GM13977 (cell line): ENCODE measurements at places on chromosomes 3 and 15.

- DNase-seq: peak; percentile 45
Observed at GRCh38 chr3:43997788-43998369, 243.8 kb upstream of the TOPAZ1 start.

- DNase-seq: no peak
Observed at GRCh38 chr3:16279010-16279801, 14.2 kb downstream of the OXNAD1 start.

DNA sequence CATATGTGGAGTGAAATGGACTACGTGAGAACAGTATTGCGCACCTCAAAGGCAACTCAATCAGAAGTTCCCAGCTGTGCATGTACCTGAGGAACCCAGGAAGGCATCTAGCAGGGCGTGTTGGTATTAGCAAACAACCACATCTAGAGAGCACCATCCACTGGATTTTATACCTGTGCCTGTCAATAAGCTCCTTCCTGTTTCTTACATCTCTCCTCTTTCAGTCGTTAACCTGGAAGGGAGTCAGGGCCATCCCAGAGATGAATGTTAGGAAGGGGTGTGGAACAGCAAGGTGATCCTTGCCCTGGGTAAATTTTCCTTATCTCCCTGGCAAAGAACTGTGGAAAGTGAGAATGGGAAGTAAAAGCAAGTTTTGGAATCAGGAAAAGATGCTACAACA is 29.6 kb upstream of the CHMP2B start:
- no peak for DNase-seq

GRCh38 chr3:56064684-56065083 is 403.6 kb downstream of the ERC2 start:
- DNase-seq: no peak

DNA sequence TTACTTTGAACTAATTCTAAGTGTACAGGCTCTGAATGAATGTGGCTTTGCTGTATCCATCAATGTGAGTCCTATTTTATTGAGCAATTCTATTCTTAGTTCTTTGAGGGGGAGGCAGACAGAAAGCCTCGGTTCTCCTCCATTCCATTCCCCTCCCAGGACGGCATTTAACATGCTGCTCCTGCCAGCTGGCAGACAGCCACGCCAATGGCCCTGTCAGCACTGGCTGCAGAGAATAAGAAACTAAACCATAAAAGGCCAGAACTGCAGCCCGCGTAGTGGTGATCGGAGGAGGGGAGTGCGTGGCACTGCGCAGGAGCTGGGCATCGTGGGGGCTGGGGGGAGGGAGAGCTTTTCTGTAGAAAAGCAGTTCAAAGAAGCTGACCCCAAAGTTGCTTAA is 76.0 kb upstream of the HACD2 start:
- DNase-seq: no peak

DNA sequence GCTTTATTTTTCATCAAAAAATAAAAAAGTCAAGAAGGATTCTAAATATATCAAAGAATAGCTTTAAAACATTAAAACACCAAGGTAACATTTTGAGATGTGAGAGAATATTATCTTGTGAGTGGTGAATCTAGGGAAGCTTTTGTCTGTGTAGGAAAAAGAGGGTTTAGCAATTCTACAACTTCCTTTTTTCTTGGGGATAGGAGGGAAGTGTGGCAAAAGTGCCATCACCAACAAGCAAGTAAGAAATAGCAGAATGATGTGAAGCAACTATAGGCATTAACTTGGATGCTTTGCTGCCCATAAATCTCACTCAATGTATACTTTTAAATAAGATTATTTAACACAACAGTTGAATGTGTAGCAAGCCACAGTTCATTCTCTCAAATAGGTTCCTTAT is 57.8 kb upstream of the SUCLG2 start:
- DNase-seq: no peak

- no peak for DNase-seq
Observed at GRCh38 chr15:88529021-88529630, 17.4 kb downstream of the DET1 start.

DNA sequence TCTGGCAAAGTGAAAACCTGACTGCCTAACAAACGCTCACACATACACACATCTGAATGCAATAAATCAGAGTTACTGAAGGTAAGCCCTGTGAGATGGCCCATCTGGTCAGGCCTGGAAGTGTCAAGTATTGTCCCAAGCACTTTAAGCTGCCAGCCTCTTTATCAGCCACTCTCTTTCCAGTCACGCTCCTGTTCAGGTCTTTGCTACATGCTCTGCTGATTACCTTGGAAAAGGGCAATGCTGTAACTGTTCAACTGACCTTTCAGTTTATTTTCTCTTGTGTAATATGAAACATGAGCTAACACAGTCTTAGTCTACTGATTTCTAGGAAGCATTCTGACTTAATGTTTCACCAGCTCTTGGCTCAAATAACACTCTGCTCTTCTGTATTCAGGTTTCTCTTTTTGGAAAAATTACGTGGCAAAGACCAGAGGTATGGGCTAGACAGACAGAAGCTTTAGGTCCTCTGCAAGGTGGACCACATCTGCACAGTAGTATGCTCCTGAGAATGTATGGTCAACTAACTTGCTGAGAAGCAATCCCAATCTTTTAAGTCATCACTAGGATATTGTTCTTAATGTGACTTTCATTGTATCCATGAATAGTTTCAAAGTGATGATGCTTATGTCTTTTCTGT is 44.5 kb downstream of the GBE1 start:
- DNase-seq: no peak

GRCh38 chr15:68695061-68695595 is 116.3 kb downstream of the CORO2B start:
- no peak for DNase-seq

GRCh38 chr3:43862992-43863805 is 172.5 kb downstream of the ABHD5 start:
- DNase-seq: no peak

DNA sequence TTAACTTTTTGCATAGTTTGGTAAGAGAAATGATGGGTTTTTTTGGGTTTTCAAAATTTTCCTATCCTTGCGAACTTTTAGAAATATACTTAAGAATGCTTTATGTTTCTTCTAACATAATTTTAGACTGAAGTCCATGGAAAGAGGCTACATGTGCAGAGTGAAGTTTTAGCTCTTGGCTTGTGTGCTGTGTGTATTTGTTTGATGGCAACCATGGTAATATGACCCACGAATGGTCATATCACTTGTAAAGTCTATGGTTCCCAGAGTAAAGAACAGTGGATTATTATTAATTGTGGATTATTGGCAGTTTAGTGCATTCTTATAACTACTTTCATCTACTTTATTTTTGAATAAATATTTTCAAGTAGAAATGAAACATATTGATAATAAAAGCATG is 124.0 kb upstream of the GOLGA6L4 start:
- no peak for DNase-seq

DNA sequence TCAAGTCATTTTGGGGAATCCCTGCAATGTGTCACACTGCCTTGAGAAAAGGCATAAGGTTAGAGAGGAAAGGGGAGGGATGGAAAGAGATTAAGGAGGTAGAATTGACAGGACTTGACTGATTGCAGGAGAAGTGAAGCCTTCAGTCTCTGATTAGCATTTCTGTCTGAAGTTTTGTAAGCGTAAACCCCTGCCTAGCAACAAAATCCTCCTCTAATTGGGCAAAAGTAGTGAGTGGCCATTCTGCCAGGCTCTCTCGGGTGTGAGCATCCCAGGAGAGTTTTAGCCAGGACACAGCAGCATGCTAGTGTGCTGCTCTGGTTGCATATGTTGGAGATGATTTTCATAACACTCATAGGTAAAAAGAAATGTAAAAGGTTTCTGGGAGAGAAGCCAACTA is 117.0 kb upstream of the MRPL3 start:
- DNase-seq: no peak

DNA sequence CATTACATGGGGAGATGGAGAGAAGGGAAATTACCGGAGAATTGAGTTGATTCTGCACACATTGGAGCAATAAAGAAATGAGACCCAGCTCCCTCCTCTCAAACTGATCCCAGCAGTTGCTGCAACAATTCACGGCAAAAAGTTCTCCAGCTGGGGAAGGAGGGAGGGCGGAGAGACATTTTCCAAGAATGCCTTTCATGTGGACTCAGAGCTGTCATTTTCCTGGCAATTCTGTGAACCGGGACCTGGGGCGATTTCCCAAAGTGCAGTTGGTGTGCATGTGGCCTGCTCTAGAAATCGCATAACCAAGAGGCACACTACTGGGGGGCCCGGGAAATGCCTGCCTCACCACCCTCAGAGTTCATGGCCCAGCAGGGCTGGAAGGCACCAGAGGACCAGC is 48.7 kb upstream of the IREB2 start:
- DNase-seq: no peak

- no peak for DNase-seq
Observed at GRCh38 chr3:144317961-144318360, 346.3 kb downstream of the DIPK2A start.

DNA sequence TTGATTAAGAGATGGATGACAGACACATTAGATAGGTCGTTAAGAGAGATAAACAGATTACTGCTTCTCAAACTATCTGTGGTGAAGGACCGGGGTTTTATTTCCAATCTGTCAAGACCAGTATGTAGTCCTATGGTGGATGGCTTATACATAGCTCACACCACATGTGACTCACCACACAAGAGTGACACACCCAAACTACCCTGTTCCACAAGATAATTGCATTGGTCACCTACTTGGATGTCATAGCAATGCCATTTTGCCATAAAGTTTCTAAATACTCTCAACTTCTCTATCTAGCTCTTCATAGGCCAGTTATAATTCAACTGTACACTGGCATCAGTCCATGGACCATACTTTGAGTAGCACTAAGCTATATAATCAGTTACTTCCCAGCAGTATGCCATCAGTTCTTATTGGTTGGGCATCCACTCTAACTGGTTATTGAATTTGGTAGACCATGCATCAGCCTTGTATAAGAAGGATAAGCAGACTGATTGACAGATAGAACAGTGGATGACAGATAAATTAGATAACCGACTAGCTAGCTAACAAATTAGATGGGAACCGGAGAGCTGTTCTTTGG is 11.6 kb downstream of the WWTR1 start:
- no peak for DNase-seq

DNA sequence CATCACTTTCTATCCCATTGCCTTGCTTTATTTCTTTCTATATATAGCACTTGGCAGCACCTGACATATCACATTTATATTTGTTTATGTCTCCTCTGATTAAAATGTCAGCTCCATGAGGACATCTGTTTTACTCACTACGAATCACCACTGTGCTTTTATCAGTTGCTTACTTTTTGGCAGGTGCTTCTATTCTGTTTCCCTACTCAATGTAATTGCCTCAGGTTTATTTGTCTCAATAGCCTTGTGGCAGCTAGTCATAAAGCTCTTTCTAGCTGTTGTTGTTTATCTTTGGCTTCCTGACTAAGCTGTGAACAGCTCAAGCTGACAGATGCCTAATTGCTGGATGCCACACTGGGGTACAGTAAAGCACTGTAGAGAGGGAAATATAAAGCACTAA is 85.5 kb downstream of the VPS13C start:
- no peak for DNase-seq

DNA sequence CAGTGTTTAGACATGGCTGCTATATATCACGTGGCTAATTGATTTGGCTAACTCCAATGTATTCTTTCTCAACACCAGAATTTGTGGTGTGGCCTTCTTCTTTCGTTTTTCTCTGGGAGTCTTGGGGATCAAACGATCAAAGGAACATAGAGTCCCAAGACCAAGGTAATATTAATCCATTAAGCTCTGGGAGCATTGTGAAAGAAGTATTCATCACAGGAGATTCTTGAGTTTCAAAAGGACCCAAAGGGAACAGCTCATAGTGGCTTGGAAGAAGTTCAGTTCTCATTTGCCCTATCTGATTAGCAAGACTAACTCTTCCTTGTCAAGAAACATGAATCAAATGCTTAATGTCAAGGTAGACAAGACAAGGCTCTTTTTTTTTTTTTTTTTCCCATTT is 32.9 kb upstream of the TICRR start:
- no peak for DNase-seq
